ENCODE measurements at places on chromosomes 6 and 20.
A peak's percentile ranks its signal among the peaks of the same experiment; 100 is the strongest.

GRCh38 chr20:31780839-31781238, 38.3 kb upstream of the MYLK2 start:
- no peak for DNase-seq

- no peak for DNase-seq
Observed at GRCh38 chr20:1566701-1567100, 9.2 kb upstream of the SIRPD start.

DNA sequence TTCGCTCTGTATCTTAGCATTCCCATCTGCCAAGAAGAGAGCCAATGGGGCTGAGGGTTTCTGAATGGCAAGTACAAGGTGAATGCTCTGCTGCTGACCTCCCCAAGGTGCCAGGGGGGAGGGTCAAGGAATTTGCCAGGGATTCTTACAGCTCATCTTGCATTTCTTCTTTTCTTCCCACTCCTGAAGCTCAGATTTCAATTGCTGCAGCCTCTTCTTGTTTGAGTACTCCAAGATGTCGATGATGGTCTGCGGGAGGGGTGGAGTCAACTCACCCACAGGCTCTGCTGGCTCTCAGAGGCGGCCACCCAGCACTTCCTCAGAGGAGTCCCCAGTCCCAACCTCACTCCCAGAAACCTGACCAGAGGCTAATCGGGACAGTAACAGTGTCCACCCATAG, 12.4 kb downstream of the C20orf96 start:
- no peak for DNase-seq

DNA sequence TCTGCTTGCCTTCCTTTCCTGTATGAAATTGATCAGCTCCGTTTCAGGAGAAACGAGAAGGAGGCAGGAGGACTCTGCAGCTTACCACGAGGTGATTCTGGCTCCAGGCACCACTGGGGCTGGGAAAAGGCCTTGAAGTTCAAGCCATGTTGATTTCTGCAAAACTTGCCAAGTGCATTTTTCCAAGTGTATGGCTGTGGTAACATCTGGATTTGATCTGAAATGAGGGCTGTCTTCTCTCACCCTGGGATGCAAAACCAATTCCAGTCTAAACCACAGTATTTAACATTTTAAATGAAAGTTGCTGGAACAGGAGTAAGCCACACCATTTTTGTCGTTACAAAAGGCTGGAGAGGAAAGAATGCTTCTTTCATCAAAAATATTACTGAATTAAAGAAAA, 36.1 kb upstream of the FAM210B start:
- no peak for DNase-seq

DNA sequence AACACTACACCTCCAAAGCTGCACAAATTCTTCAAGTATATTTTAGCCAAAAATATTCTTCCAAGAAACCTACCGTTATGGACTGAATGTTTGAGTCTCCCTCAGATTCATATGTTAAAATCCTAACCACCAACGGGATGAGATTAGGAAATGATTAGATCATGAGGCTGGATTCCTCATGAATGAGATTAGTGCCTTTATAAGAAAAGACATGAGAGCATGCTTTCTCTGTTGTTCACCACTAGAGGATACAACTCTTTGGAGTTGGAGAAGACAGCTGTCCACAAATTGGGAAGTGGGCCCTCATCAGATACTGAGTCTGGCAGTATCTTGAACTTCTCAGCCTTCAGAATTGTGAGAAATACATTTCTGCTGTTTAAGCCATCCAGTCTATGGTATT, 7.1 kb upstream of the SLC17A4 start:
- no peak for DNase-seq

- no peak for DNase-seq
Observed at GRCh38 chr20:58673119-58673518, 19.5 kb upstream of the NPEPL1 start.

GRCh38 chr6:45421709-45422502, 44.2 kb upstream of the SUPT3H start:
- DNase-seq: peak; percentile 61

- no peak for DNase-seq
Observed at GRCh38 chr6:122153557-122153956, 245.9 kb upstream of the HSF2 start.

GRCh38 chr6:158046201-158047126, 64.8 kb downstream of the SYNJ2 start:
- no peak for DNase-seq

DNA sequence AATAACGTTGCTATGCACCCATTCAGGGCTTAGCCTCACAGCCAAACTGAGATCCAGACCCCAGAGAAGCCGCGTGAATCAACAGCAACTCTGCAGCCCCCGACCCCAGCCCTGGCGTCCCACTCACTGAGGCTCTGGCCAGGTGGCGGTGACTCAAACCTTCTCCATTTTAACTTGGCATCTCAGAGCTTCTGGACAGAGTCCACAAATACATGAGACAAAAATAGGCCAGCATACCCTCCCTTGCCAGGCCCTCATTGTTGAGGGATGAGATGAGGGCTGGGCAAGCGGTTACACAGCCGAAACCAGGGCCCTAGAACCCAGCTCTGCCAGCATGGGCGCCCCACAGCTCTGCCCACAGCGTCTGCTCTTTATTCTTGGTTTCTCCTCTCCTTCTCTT, 118.4 kb downstream of the MYLK4 start:
- no peak for DNase-seq

GRCh38 chr20:45933266-45934045, 1.0 kb upstream of the PCIF1 start:
- DNase-seq: peak; percentile 55

GRCh38 chr6:166720856-166721255, 93.8 kb upstream of the RPS6KA2 start:
- DNase-seq: no peak

DNA sequence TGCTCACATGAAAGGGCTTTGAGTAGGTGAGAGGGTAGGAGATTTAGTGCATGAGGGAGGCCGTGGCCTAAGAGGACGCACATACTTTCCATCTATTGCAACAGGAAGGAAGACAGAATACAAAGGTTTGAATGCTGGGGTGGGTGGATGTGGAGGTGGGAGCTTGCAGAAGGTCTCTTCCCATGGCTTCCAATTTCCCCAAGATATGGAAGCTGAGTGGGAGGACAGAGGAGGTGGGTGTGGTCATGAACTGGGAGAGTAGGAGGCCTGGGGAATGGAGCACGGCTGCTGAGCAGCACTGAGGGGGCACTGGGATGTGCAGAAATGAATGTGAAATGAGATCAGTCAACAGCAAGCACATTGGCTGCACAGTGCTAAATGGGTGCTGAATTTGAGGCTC, 70.3 kb downstream of the SCML4 start:
- DNase-seq: no peak

DNA sequence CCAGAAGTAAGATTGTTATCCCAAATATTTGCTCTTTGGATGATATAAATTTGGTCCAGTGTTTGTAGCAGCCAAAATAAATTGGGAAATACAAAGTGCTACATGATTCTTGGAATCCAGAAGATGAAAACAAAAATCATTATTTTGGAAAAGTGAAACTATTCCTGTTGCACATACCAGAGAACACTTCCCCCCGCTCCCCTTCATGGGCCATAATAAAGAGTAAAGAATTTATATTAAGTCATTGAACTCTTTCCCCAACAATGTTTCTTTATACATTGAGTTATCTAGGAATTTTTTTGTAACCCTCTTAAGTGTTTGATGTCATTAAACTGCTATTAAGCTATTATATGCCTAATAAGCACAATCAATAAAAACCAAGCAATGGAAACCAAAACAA, 490.4 kb upstream of the HS3ST5 start:
- DNase-seq: no peak

DNA sequence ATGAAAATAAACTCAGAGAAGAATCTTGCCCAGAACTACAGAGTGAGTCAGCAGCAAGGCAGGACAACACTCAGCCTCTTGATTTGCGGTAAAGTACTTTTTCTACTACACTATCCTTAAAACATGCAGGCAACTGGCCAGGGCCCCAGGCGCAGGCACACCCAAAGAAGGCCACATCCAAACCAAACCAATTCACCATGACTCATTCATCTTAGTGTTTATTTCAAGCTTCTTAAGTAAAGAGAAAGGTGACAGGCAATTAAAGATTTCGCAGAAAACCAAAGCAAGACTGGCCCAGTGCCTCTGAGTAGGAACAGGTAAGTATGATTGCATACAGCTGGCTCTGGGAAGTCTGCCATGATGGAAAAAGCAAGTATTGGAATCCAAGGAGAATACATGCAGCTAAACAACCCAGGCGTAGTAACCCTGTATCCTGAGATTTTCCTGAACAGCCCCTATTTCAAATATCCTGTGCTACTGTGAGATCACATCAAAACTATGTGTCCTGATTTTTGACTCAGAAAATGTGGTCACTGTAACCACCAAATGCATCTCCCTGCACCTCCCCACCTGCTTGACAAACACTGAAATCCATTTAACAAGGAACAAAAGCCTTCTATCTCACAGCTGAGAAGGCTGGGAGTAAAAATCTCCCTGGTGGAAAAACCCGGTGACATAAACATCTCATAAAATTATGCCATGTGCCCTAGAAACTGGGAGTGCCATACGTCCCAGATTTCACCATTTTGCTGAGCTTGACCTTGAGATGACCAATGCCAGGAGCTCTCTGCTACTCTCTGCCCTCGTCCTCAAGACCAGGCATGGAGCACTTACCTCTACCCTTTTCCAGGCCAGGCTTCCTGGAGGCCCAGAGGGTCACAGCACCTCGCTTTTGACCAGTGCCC, 12.4 kb downstream of the WFDC3 start:
- peak; percentile 87 for DNase-seq

DNA sequence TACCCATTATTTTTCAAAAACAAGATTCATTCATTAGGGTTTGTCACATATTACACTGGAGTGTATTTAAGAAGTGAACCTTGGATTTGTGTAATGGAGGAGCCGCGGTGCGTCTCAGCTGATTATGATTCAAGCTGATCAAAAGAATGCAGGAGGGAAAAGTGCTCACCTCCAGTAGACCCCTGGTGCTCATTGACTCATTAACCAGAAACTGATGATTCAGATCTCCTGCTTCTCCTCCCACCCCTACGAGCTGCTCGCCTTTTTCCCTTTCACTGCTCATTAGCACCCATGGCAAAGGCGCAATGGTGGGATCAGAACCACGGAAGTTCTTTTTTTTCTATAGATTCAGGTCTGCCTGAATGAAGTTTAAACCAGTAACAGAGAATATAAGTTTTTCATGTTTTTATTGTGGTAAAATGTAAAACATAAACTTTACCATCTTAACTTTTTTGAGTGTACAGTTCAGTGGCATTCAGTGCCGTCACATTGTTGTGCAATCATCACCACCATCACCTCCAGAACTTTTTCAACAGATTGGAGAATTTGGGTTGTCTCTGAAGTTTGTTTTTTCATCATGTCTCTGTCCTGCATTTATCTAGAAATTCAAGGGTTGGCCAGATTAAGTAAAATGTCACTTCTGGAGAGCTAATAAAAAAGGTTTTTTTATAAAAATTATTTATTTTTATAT, 101.6 kb downstream of the LINC00237 start:
- no peak for DNase-seq

- DNase-seq: peak; percentile 48
Observed at GRCh38 chr20:4026093-4026601, 10.8 kb upstream of the RNF24 start.

- no peak for DNase-seq
Observed at GRCh38 chr20:25280051-25280573, 32.2 kb downstream of the PYGB start.
